Fibroblast of the aortic adventitia (primary cell): ENCODE measurements at places on chromosomes 13 and 19.
A peak's percentile ranks its signal among the peaks of the same experiment; 100 is the strongest.

DNA sequence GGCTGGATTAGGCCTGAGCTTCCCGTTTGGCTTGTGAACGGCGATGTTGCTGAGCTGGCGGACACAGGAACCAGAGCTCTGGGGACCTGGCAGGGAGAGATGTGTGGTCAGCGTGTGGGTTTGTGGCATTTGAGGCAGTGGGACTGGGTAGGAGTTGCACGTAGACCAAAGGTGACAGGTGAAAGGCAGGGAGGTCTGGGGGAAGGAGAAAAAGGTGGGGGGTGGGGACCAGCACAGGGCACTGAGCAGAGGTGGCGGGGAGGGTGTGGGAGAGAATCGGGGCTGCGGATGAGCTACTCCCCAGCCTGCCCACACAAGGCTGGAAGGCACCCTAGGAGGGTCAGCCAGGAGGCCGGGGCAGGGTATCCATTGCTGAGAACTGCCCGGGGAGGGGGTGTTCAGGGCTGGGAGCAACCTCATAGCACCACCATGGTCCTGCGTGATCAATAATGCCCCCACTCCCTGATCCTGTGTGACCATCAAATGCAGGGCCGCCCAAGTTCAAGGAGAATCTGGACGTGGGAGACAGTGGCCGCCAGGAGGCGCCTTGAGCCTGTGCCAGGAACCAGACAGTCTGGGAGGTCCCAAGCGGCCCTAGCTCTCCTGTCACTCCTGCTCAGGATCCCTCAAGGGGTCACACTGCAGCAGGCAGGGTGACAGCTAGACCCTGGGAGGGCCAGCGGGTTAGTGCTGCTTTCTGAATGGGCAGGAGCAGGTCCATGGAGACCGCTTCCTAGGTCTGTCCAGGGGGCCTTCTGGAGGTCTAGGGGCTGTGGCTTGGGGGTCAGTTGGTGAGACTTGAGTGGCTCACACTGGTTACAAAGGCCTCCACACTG is 12.8 kb upstream of the SELENOW start:
- peak; percentile 55 for DNase-seq

- DNase-seq = peak; percentile 47
Observed at GRCh38 chr19:38044267-38045111, 137.5 kb downstream of the SIPA1L3 start.

GRCh38 chr13:93549326-93550005 is 322.9 kb downstream of the GPC6 start:
- peak; percentile 9 for DNase-seq

DNA sequence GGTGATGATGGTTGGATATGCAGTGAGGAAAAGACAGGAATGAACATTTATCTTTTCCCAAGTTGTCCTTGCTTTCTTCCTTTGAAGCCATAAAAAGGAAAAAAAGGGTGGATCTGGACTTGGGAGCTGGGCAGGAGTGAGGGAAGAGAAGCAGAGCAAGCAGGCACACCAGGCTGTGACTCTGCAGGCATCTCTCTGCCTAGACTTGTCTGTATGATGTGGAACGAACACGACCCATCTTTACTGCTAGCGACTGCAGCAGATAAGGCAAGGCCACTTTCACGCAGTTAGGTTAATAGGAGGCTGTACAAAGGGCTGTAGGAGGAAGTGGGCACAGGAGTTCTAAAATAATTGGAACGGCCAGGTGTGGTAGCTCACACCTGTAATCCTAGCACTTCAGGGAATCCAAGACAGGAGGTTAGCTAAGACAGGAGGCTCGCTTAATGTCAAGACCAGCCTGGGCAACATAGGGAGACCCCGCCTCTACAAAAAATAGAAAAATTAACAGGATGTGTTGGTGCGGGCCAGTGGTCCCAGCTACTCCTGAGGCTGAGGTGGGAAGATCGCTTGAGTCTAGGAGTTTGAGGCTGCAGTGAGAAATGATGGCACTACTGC is 961 bp upstream of the URI1 start:
- DNase-seq = no peak

DNA sequence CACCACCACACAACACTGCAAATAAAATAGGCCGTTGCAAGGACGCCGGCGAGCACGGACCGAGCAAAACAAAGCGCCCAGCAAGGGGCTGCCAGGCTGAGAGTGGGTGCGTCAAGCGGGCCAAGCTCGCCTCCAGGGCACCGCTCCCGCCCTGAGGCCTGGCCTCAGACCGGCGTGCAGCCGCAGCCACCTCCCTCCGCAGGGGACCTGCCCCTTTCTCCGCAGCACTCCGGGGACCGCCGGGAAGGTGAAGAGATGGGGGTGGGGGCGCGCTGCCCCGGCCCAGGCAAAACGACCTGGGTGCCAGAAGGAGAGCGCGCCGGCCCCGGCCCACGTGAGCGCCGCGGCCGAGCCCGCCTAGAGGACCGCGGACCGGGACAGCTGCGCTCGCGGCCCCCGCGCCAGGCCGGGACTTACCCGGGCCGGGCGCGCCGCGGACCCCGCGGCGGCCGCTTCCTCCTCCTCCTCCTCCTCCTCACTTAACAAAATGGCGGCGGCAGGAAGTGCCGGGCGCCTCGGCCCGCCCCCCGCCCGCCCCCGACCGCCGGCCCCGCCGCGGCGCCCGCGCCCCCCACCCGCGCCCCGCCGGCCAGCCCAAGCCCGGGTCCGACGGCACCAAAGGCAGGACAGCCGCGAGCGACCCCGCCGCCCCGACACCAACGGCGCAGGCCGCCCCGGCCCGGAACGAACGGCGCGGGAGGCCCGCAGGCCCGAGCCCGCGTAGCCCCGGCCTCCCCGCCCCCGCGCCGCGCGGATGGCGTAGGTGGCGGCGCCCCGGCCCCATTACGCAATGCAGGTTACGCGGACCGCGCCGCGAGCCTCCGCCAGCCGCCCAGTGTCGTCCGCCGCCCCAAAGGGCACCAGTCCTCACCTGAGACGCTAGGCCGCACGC is 674 bp downstream of the BRD4 start:
- no peak for DNase-seq

DNA sequence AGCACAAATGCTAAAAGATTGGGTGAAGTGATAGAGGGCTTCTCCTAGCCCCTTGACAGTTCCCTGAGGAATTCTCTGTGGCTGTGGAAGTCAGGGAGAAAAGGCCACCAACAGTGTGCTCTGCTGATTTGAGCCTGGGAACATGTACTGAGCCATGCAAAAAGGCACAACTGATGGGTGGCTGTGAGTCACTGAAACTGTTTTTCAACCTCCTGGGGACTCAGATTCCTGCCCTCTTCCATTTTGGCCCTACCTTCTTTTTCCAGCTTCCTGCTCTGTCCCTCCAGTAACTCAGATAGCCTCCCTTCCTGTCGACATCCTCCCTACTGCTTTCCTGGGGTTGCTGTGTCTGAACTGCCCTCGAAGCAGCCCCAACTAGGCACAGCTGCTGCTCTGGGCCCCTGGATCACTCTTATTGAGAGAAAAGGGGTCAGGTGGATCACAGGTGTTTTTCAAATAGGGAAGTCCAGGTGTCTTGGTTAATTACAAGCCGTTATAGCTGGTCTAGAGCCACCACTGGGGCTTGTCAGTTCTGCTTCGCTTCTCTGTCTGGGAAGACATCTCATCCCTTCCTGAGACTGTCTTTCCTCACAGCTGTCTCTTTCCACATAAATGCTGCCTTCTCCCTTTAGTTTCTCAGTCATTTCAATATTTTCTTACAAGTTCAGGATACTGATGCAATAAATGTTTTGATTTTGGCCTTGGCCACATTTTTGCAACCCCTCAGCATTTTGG is 13.7 kb downstream of the FAM124A start:
- no peak for DNase-seq

DNA sequence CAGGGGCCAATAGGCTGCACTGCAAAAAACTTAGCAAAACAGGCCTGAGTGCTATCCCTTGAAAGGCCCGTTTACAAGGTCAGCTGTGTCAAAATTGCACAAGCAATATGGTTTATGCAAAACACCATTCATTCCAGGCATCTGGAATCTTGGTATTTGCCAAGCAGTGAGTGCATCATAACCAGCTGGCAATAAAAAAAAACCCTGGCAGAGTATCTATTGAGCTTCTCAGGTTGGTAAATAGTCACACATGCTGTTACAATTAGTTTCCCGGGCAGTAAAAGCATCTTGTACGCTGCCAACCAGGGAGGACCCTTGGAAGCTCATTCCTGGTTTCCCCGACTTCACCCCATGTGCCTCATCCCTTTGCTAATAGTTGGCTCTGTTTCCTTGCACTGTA is 21.3 kb downstream of the ZNF77 start:
- DNase-seq = peak; percentile 90

DNA sequence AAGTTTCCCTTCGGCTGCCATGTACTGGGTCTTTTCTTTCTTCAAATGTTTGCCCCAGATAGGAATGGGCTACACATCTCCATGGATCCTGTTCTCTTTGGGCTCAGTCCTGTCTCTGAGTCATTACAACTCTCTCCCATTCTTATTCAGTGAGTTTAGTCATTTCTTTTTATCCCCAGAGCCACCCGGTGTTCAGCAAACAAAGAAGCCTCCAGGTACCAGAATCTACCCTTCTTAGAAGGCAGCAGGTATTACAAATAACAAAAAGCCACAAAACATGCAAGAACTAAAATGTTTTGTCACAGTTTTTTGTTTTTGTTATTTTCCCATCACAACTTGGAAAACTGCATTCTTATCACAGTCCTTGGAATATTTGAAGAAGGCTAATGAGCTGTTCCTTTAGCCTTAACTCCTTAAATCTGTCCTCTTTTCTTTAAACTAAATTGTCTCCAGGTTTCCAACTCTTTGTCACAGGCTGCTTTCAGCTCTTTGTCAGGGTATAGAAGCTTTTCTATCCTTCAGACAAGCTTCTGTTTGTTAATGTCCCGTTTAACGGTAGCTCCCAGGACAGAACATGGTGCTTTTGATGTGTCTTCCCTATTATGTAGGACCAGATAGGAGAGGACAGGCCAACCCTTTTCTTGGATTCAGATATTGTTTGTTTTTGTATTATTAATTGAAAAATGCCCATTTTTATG is 215.5 kb upstream of the HTR2A start:
- no peak for DNase-seq

- DNase-seq = no peak
Observed at GRCh38 chr19:1910177-1910576, 5.0 kb downstream of the ADAT3 start.

- DNase-seq = no peak
Observed at GRCh38 chr13:95440441-95441088, 112.0 kb upstream of the CLDN10 start.

DNA sequence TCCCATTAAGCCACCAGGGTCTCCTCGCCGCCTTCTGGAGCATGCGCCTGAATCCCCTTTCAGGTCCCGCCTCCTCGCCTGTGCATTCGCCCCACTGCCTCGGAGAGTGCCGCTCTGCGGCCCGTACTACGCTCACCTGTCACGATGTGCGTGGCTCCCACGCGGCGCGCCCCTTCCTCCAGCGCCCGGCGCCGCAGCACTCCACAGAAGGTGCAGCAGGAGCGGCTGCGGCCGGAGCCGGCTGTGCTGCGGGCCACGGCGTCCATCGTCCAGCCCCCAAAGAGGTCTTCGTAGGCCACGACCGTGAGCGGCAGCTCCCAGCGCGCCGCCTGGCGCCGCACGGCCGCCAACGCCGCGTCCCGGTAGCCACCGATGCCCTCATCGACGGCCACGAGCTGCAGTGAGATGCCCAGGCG is 4.3 kb downstream of the CTU1 start:
- DNase-seq = no peak

- DNase-seq = peak; percentile 46
Observed at GRCh38 chr13:113207890-113208420, 514 bp downstream of the PCID2 start.

DNA sequence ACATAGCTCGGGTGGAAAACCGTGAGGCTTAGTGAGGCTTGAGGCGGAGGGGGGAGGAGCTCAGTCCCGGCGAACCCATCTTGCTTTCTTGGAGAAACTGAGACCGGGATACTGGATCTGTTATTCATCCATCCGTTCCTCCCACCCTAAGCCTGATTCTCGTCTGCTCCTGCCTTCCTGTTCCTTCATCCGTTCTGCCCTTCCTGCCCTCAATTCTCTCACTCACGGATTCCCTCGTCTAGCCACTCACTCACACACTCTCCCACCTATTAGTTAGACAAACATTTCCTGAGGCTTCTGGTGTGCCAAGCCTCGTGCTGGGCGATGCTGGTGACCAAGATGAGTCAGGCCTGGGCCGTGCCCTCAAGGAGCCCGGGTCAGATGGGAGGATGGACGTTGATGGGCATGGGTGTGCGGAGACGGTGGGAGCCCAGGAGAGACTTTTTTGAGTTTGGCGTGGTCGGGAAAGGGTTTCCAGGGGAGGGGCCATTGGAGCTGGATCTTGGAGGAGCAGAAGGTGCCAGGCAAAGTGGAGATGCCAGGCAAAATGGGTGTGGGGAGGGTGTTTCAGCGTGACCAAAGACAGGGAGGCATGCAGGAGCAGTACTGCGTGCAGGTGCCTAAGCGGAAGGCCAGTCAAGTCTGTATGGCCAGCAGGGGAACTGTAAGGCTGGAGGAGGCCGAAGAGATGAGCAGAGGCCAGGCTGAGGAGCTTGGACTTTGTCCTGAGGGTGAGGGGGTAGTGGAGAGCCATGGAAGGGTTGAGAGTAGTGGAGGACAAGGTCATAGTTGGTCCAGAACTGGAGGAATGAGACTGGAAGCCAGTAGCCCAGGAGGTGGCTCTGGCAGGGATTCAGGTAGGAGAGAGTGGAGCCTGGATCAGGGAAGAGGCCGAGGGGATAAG is 7.4 kb upstream of the CNFN start:
- DNase-seq = no peak

DNA sequence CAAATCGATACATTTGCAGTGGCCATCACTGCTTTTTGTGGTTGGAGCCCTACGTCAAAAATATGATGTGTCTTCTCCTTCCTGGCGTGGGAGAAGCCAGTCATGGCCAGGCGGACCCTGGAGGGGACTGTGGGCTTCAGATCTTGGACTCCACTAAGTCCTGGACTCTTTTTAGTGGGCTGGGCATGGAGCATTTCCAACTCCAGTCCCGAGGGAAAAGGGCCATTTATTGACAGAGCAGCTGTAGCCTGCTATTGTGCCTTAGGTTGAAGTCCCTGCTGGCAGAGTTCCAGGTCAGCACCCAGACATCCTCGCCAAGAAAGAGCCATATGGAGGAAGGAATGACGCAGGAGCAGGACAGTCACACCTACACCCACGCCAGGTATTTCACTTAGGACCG is 179.2 kb upstream of the ZNF507 start:
- no peak for DNase-seq

GRCh38 chr13:63110466-63110865 is 1694.8 kb upstream of the PCDH20 start:
- peak; percentile 2 for DNase-seq

DNA sequence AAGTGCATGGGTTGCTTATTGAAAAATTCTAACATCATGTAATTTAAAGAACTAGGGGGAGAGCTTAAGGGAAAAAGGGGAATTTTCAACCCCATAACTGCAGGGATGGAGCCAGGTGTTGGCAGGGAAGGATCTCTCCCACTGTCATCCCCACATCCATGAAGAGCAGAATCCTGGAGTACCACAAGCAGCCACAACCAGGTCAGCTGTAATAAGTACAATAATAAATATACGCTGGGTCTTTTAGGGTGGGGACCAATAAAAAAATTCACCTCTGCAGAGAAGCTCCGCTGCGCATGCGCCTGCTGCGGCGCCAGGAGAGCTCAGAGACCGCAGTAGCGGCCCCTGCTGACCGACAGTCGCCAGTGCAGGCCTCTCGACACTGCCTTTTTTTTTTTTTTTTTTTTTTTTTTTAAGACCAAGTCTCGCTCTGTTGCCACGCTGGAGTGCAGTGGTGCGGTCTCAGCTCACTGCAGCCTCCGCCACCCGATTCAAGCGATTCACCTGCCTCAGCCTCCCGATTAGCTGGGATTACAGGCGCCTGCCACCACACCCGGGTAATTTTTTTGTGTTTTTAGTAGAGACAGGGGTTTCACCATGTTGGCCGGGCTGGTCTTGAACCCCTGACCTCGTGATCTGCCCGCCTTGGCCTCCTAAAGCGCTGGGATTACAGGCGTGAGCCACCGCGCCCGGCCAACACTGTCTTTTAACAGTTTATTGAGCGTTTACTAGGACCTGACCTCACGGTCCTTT is 2.5 kb upstream of the EEF2 start:
- peak; percentile 88 for DNase-seq
